ENCODE measurements at places on chromosomes 2 and 18.

- no peak for DNase-seq
These were observed 146.6 kb downstream of the HAUS1 start for GRCh38 chr18:46250812-46251173.

DNA sequence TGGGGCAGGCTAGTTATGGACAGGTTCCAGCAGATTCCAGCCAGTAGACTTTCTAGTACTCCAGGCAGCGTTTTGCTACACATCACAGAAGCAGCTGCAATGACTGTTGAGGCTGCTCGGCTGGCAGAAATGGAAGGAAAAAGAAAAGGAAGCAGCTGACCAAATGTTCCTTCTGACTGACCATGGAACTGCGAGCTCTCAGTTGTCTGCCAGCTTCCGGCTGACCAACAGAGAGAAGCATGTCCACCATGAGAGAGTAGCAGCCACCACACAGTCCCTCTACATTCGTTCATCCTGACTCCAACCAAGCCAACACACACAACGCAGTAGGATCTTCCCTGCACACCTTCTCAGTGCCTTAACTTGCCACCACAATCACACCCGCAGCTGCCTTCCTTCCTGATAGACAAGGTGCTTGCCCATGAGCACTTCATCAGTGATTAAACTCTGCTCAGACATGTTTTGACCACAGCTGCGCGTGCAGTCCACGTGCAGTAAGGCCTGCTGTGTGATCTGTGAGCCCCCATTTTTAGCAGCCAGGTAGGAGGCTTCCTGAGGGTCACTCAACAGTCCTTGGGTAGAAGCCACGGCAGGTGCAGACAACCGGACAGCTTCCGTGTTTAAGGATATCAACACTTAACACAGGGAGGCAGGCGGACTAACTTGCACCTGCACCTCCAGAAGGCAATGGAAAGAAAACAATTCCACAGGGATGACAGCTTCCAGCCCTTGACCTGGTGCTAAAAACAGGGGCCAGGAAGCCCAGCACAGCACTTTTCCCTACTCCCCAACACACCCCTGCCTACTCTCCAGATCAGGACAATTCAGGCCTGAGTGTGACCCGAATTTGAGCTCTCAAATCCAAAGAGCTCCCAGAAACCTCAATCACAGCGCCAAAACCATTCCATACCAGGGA, 996 bp downstream of the TGFBRAP1 start:
- DNase-seq: no peak

DNA sequence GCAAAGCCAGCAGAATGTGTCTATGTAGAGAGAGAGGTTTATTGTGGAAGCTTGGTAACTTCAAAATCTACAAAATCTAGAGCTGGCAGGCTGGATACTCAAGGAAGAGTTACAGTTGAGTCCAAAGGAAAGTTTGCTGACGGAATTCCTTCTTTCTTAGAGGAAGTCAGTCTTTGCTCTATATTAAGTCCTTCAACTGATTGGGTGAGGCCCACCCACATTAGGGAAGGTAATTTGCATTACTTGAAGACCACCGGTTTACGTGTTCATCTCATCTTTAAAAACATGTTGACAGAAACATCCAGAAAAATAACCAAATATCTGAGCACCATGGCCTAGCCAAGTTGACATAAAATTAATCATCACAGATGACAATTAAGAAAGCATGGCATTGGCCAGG, 101.5 kb downstream of the TEX51 start:
- no peak for DNase-seq

- no peak for DNase-seq
These were observed 141.2 kb upstream of the RGPD4 start for GRCh38 chr2:107685421-107685986.

DNA sequence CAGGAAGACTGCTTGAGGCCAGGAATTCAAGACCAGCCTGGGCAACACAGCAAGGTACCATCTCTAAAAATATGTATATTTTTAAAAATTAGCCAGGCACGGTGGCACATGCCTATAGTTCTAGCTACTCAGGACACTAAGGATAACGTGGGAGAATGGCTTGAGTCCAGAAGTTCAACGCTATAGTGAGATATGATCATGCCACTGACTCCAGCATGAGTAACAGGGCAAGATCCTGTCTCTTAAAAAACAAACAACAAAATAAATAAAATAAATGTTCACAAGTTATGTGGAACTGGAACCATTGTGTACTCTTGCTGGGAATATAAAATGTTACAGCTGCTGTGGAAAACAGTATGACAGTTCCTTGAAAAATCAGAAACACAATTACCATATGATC, 47.2 kb downstream of the USP34 start:
- DNase-seq: no peak

DNA sequence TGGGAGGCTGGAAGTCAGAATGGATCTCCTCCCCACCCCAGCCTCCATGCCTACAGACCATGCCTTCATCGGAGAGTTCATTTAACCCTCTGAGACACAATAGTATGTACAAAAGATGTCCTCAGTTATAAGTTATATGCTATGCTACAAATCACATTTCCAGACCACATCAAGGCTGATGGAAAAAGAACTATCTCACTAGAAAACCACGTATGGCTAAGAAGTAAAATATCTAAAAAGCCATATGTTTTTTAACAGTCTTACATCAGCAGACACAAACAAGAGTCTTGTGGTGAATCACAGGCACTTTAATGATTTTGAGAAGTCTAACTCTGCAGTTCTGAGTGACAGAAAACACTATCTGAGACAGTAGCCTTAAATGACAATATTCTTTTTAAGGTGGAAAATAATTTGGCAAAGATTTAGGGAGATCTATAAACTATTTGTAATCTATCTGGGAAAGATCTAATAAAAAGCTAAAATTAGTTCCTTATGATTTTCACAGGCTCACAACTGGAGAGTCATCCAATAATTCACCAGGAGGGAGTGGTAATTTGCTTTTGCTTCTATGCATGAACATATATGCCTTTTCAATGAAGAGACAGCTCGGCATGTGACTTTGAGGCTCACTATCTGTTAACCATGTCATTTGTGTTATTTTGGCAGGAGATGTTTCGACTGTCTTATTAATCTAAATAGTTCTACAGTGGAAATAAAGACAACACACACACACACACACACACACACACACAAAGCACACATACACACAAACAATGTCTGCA, 197.5 kb downstream of the IRS1 start:
- no peak for DNase-seq

GRCh38 chr2:128091726-128092080, 703 bp downstream of the UGGT1 start:
- DNase-seq: no peak

- no peak for DNase-seq
These were observed 208.7 kb downstream of the CLIP4 start for GRCh38 chr2:29323961-29324360.

DNA sequence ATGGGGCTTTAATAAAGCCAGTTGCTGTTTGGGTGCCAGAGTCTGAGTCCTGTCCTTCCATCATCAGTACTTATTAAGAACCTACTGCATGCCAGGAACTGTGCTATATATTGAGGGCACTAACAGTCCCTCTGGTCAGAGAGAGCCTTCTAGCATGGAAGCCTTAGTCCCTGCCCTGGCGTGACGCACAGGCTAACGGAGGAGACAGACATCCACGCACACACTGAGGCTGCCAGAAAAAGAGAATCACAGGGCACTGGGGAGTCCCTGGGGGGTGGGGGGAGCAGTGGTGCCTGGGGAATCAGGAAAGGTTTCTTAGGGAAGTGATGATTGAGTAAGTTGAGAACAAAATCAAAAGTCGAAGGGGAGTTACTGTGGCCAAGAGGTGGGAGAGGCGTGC, 31.5 kb downstream of the CTIF start:
- DNase-seq: no peak

- DNase-seq: no peak
These were observed 124.3 kb downstream of the GLI2 start for GRCh38 chr2:120859814-120860578.

GRCh38 chr2:228444161-228444560, 262.7 kb upstream of the SPHKAP start:
- DNase-seq: no peak

DNA sequence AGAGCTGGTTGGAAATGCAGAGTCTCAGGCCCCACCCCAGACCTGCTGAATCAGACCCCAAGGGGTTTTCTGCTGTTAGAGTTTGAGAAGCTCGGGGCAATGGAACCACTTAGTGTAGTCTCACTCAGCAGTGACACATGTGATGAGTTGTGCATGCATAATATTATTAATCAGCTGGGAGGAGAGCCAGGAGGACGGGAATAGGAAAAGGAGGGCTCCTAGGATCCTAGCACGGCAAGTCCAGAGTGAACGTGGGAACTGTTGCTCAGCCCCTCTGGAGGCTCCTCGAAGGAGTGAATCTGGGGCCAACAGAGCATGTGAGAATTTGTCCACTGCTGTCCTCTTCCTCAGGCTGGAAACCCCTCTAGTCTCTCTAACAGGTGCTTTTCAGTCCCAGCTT, 87.1 kb downstream of the HS1BP3 start:
- no peak for DNase-seq

- DNase-seq: no peak
These were observed 58.1 kb upstream of the ZC3H15 start for GRCh38 chr2:186427970-186428369.

- no peak for DNase-seq
These were observed 110.4 kb upstream of the VRK2 start for GRCh38 chr2:57936216-57936615.

DNA sequence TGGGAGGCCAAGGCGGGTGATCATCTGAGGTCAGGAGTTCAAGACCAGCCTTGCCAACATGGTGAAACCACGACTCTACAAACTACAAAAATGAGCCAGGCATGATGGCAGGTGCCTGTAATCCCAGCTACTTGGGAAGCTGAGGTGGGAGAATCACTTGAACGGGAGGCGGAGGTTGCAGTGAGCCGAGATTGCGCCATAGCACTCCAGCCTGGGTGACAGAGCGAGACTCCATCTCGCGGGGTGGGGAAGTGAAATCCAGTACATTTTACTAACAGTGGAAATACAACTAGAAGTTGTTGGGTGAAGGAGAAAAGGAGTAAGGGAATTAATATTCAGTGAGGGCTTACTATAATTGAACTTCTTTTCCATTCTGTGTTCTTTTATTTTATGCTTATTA, 13.2 kb upstream of the ENOSF1 start:
- no peak for DNase-seq

- no peak for DNase-seq
These were observed 2.4 kb upstream of the POU3F3 start for GRCh38 chr2:104851291-104852089.

DNA sequence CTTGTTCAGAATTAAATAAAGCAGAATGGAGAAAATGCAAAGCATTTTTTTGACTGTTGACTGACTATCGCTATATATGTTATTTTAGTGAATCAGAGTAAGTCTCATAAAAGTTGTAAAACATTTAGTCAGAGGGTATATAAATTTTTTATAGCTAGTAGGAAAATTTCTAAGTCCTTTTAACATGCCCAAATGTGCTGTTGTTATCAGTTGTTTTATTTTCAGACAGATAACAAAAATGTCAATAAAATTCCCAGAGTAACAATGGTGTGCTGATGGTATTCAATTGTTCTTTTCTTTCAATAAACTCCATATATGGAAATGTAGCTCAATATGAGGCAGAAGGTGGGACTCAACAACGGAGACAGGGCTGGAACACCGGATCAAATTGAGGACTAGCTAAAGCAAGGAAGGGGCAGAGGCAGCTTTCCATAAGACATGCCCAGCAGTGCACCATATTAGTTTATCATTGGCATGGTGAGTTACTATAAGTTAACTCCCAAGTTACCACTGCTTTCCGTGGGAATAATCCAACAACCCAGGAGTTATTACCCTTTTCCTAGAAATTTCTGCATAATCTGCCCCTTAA, 26.6 kb downstream of the GULP1 start:
- no peak for DNase-seq

DNA sequence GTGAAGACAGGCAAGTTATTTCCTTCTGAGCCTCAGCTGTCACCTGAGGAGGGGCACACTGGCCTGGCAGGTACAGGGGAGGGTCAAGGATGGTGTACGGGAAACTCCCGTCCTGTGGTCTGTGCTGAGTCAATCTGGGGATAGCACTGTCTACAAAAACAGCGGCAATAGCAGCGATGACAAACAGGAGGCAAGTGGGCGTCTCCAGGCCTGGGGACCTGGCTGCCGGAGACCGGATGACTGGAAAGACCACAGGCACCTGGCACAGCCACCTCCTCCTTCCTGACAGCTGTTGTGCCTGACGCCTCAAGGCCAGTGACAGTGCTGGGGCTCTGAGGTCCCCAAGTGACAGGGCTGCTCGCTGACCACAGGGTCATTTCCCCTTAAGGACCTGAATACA, 202.1 kb upstream of the HS6ST1 start:
- DNase-seq: no peak

DNA sequence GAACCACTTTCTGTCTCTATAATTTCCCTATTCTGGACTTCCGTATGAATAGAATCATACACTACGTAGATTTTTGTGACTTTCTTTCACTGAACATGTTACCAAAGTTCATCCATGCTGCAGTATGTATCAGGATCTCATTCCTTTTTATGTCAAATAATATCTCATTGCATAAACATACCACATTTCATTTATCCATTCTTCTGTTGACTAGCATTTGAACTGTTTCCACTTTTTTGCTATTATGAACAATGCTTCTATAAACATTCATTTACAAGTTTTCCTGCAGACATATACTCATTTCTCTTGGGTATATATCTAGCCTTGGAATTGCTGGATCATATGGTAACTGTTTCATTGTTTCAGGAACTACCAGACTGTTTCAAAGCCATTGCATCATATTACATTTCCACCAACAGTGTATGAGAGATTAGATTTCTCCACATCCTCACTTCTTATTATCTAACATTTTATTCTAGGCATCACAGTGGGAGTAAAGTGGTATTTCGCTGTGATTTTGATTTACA, 186.2 kb downstream of the DYM start:
- no peak for DNase-seq

- no peak for DNase-seq
These were observed 105.8 kb upstream of the LYPD6 start for GRCh38 chr2:149224543-149224942.

GRCh38 chr2:28082131-28082530, 191.6 kb downstream of the BABAM2 start:
- DNase-seq: no peak

DNA sequence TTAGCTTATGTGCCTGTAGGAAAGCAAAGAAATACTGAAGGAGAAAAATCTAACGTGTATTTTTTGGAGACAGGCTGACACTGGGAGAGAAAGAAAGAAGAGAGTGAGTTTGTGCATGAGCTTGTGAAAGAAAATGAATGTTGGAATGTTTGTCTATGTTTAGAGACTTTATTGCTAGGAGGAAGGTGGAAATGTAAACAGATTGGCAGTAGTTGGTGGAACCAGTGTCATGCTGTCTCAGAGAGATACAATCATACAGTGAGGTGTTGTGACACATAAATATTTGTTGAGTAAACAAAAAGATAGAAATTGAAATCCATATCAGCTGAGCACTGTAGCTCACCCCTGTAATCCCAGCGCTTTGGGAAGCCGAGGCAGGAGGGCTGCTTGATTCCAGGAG, 222.2 kb upstream of the MEIS1 start:
- DNase-seq: no peak

DNA sequence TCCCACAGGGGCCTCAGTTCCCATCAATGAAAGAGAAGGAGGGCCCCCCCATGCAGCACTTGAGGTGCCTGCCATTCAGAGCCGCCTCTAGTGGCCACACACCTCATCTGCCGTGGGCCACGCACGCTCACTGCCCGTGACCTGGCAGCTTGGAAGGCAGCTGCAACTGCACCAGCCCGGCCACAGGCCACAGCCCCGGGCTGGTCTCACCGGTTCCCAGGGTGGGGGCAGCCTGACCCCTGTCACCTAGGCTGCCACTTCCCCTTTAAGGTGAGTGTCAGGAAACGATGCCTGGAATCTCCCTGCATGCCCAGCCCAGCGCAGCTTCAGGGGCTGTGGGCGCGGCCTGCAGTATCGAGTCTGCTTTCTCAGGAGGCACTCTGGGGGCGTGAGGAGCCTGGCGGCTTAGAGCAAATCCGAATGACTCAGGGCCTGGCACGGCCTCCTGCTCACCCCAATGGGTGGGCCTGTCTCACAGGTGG, 2.6 kb downstream of the MAB21L4 start:
- DNase-seq: no peak
